SK-N-DZ (cell line): ENCODE measurements at places on chromosomes 2 and 18.

DNA sequence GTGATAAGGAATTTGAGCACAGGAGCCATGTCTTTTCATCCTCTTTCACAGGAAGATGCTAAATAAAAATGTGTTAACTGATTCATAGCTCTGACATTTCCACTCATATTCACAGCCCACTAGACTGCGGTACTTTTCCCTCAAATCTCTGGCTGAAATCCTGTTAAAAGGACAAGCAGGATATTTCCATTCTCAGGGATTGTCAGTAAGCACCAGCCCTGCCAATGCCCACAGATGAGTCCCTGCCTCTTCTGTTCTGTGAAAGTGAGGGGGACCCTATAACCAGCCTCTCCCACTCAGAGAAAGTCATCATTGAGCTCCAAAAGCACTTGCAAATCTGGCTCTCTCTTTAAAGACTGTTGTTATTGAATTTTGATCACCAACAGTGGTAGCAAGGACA lies 440.5 kb downstream of the SETBP1 start:
- DNase-seq, result no peak

- no peak for DNase-seq
Measured at GRCh38 chr18:5817816-5818215, 77.5 kb downstream of the TMEM200C start.

GRCh38 chr2:62457556-62457955 lies 48.4 kb downstream of the TMEM17 start:
- DNase-seq, result no peak

DNA sequence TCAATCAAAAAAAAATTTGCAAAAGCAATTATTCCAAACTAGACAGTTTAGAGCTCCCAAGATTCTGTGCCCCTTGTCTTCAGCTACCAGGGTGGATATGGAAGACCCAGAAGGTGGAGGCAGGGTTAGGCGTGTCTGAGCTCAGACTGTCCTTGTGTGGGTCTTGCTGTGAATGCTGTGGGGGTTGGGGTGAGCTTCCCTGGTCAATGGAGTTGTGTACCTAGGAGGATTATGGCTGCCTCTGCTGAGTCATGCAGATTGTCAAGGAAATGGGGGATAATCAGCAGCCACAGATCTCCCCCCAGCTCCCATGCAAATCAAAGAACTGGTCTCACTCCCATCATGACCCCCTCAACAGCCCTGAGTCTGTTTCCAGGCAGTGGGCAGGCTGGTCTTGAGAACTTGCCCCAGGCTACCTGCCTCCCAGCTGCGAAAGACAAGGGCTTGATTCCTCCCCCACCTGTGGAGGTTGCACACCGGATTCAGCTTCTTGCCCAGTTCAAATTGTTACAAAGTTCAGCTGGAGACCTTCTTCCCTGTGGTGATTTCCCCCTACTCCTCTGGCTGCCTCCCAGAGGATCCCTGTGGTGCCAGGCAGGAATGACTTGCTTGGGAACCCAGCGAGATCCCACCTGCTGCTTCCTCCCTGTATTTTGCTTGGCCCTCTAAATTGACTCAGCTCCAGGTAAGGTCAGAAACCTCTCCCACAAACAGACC lies 77.0 kb downstream of the RAD51AP2 start:
- no peak for DNase-seq
